KBM-7 (cell line): ENCODE measurements at places on chromosomes 5 and 9.

- no peak for DNase-seq
Observed at GRCh38 chr5:83720836-83721537, at the start of gene HAPLN1. Gene HAPLN1 (minus strand): TSS chr5:83720855. CDS start chr5:83673523, 47,332 bp downstream.

DNA sequence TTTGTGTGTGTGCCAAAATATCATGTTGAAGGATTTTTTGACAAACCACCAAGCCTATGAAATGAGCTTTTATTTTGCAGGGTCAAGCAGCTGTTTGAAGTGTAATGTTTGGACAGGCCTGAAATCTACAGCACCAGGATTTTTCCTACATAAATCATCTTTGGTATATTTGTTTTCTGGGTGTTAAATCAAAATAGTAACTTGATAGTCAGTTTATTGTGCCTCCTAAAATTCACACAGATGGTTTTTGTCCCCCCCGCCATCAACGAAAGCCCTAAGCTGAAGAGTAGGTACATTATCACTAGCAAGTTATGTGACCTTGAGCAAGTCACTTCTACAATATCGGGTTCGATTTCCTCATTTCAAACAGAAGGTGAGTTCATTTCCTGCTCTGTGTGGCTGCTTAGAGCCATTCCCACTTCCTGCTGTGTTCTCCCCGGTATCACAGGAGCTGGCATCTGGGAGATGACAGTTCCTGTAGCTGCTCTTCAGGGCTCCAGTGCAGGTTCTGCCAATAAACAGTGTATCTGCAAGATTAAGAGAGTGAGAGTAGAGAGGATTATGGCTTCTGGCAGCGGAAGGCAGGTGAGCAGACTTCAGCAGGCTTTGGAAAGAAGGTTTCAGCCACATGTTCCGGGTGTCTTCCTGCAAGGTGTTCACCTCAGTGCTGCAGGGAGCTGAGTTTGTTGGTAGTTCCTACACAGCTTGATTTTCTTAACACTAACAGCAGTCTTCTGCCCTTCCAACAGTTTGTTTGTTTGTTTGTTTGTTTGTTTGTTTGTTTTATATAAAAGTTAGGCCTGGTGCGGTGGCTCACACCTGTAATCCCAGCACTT lies 48.4 kb upstream of the GNE start:
- DNase-seq = peak; percentile 36

GRCh38 chr5:14715481-14715880 lies 51.0 kb downstream of the OTULIN start:
- DNase-seq = no peak

DNA sequence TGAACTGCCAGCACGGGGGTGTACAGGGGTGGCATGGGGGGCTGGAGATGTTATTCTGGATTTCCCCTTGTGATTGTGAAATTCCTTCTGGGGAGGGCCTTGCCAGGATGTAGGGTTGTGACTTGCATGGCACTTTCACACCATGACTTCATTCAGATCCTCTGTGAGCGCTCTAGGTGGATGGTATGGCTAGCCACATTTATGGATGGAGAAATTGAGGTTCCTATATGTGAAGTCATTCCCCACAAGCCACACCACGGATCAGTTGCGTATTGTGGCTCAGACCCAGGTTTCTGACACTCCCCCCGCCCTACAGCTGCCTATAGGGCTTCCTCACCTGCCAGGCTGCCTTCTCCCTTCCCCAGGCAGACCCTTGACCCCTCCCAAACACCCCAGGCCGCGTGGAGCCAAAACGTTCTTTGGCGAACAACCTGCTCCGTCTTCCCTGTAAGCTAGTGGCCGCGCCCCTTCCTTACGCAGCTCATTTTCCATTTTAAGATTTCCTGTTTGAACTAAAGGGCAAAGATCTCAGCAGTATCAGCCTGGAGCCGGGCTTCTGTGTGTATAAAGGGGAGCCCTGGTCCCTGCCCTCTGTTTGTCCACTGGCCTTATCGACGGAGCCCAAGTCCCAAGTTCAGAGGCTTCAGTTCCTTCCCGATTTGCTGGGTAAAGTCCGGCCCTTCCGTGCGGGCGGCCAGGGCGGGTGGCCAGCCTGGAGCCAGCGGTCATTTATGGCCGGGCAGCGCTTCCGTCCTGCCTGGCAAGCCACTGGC lies 97.8 kb upstream of the KLF4 start:
- no peak for DNase-seq

GRCh38 chr9:22374051-22374450 lies 72.6 kb upstream of the DMRTA1 start:
- DNase-seq = no peak

GRCh38 chr5:147384346-147385193 lies 125.3 kb downstream of the DPYSL3 start:
- no peak for DNase-seq

DNA sequence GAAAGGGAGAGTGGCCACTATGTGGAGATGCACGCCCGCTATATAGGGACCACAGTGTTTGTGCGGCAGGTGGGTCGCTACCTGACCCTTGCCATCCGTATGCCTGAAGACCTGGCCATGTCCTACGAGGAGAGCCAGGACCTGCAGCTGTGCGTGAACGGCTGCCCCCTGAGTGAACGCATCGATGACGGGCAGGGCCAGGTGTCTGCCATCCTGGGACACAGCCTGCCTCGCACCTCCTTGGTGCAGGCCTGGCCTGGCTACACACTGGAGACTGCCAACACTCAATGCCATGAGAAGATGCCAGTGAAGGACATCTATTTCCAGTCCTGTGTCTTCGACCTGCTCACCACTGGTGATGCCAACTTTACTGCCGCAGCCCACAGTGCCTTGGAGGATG lies 19.8 kb downstream of the RGMB start:
- no peak for DNase-seq

DNA sequence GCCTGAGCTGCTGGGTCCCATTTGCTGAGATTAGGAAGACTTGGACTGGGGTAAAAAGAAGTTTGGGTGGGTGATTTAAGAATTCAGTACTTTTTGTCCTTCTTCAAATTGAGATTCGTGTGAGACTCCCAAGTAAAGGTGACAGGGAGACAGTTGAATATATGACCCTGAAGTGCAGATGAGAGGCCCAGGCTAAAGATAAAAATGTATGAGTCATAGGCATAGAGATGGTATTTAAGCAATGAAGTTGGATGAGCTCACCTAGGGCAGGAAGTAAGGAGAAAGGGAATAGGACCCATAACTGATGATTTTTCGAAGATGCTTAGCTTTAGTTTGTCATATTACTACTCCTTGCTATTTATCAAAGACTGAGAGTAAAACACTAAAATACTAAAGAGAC lies 255.9 kb upstream of the ADRA1B start:
- DNase-seq = no peak

DNA sequence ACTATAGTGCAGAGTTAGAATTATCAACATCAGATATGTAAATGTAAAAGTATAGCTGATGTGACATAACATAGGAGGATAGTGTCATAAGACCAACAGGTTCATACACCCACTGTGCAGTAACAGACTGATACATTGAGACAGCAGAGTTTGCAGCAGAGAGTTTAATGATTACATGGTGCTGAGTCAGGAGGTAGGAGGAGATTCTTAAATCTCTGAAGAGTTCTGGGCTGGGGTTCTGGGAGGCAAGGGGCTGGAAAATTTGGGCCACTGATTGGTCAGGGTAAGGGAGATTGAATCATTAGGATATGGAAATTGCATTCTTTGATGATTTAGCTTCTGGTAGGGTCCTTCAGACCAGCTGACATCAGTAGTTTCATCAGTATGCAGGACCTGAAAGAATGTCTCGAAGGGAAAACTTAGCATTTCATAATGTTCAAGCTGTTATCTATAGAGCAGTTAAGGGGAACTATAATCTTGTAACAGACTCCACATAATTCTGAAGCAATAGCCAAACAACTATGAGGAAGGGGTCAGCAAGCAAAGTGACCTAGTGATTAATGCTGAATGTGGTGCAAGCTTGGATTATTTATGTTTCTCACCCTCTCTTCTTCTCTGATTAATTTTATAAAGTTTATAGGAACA lies 35.6 kb downstream of the CCL28 start:
- DNase-seq = no peak

GRCh38 chr5:92801911-92802310 lies 779.1 kb downstream of the NR2F1-AS1 start:
- no peak for DNase-seq

- no peak for DNase-seq
Observed at GRCh38 chr5:127447827-127448226, 69.6 kb upstream of the PRRC1 start.

GRCh38 chr5:73031839-73032238 lies 76.0 kb downstream of the FCHO2 start:
- no peak for DNase-seq

DNA sequence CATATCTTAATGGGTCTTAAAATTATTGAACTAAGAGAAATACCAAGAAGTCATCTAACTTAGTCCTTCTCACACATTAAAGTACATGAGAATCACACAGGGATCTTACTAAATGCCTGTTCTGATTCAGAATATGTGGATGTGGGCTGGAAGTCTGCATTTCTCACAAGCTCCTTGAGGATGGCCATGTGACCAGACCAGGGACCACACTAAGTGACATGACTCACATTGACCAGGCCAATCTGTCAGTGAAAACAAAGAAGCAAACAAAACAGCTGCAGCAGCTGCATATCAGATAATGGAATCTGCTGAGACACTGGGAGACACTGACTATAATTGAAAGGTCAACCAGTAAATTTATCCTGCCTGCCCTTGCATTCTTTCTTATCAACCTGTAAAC lies 110.5 kb downstream of the ADAMTS12 start:
- DNase-seq = no peak

DNA sequence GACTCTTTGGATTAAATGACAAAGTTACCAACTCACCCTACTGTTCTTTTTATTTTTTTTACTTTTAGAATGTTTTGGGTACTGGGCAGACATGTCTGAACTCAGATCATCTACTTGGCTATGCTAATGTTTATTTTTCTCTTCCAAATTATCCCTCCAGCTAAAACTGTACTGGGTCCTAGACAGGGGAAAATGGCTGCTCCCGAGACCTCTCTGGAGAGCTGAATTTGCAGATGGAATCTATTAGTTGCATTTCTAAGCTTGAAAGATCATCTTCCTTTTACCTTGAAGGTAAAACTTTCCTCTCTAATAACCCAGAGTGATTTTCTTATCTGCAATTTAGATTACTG lies 197.5 kb upstream of the SEMA6A start:
- no peak for DNase-seq

GRCh38 chr9:21465859-21466518 lies 16.1 kb downstream of the IFNE start:
- DNase-seq = peak; percentile 70

GRCh38 chr9:87765521-87765920 lies 39.6 kb downstream of the CTSL start:
- DNase-seq = no peak

GRCh38 chr5:855771-856530 lies 5.2 kb upstream of the ZDHHC11 start:
- no peak for DNase-seq

DNA sequence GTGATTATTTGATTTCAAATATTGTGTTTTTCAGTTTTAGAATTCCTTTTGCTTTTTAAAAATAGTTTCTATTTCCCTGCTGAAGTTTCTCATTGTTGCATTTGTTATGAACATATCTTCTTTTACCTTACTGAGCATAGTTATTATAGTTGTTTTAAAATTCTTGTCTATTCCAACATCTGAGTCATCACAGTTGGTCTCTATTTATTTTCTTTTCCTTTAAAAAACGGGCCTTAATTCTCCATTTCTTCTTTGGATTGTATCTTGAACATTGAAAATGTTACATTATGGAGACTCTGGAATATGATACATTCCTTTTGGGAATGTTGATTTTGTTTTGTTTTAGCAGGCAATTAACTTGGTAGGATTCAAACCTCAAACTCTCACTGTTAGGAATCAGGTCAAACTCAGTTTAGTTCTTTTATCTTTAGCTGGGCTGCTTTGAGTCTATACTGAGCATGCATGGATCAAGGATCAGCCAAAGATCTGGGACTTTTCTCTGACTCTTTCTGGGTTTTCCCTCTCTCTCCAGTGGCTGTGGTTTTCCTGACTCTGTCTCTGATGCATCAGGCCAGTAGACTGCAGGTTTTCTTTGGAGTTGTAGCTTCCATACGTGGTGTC lies 70.3 kb downstream of the TEK start:
- DNase-seq = no peak

DNA sequence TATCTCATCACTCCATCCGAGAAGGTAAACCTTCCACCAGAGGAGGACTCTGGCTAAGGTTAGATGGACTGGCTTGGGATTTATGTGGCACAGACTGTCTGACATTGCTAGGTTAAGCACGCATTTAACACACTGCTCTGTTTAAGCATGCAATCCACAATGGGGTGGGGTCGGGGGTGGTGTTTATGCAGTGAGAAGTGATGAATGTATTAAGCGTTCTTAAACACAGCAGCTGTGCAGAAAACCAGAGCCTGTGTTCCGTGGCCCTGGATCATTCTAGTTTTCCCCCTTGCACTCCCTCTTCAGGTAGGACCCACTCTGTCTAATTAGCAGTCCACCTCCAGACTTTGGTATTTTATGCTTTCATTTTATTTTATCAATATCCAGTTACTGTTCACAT lies 46.4 kb downstream of the STXBP1 start:
- DNase-seq = no peak

- DNase-seq = no peak
Observed at GRCh38 chr9:12863618-12864017, 88.8 kb downstream of the LURAP1L start.

GRCh38 chr5:105407200-105407599 lies 1844.6 kb upstream of the NUDT12 start:
- DNase-seq = no peak

DNA sequence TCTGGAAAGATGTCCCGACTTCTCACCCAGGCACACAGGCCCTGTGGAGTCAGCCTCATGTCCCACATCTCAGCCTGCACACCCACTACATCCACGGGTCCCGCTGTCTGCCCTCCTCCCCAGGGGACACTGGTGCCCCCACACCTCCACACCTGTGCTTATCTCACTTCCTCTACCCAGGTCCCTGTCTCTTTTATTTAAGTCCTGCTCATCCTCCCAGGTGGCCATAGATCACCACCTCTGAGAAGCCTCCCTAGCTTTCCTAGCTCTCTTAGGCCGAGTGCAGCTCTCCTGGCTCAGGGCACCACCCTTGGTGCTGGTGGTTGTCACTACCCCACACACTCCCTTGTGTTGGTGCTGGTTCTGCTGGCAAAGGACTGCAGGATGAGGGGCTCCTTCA lies 143.6 kb upstream of the PITX1 start:
- DNase-seq = no peak

DNA sequence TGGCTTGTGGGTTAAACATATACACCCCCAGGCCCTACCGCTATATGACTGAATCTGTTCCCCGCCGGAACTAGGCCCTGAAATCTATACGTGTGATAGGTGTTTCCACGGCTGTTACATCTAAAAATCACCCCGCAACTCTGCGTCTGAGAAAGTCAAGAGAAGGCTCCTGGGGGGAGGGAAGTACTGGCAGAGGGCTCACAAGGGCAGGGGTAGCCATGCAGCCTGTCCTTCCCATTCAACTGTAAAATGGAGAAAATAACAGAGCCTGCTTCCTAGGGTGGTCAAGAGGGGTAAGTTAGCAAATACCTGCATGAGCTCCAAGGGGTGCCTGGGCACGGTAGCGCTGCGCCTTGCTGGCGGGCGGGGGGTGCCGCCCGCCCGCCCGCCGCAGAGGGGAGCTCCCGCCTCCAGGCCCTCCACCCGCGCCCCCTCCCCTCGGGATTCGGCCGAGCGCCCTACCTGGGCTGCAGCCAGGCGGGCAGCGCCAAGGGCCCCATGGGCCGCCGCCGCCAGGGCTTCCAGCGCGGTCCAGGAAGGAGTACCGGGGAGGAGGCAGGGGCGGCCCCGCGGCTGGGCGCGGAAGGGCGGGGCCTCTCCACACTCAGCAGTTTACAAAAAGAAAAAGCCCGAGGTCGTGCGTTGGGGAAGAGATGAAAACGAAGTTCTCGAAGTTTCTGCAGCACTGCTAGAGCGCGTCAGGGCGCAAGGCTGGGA lies at the start of gene HACD4:
HACD4 (minus strand) TSS at position 550 of the 717 bp plus-strand sequence; CDS start at position 500, 50 bp downstream.
- DNase-seq = peak; percentile 82

GRCh38 chr9:100674419-100675122 lies 96.7 kb downstream of the CAVIN4 start:
- no peak for DNase-seq
